Progenitor cell of endocrine pancreas (in vitro differentiated cells): ENCODE measurements at places on chromosomes 2 and 18.

DNA sequence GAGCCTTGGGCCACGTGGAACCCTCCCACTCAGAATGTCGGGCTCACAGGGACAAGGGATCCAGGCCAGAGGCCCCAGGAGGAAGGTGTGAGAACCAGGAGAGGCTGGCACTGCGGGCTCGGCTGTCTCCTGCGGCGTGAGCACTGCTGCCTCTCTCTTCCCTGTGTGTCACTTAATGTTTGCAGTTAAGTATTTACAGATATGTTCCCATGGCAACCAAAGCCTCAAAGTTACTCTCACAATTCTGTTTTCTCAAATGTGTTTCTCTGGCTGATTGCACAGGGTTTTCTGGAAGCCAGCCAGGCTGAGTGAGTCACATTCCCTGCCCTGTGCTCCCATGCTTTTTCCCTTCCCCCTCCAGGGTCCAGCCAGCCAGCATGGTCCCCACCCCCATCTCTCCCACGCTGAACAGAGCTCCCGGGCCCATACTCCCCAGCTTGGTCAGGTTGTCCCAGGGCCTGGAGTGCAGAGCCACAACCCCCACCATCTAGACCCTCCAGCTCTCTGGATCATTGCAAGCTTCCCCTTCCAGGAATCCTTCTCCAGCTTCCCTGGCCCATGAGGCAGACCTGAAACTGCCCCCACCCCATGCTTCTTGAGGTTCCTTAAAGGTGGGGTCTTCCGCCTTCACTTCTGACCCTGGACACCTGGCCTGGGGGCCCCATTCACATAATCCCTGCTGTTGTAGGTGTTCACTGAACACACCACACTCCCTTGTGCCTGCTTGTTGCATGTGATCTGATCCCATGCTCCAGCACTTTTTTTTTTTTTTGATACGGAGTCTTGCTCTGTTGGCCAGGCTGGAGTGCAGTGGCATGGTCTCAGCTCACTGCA, 265.9 kb downstream of the CELF4 start:
- peaks cover 5% of the 10 kb centered on the region for H3K27me3 ChIP-seq
- H3K27ac ChIP-seq, result peak overlapping the region; percentile 75
- no peaks in the 10 kb centered on the region for H3K36me3 ChIP-seq
- DNase-seq, result no peak

- DNase-seq, result peak; percentile 99
- peaks cover 15% of the 10 kb centered on the region for H3K4me1 ChIP-seq
- H3K27me3 ChIP-seq, result no peaks in the 10 kb centered on the region
- H3K36me3 ChIP-seq, result peaks cover 18% of the 10 kb centered on the region
- H3K4me3 ChIP-seq, result peak within 1 kb of the TSS; percentile 99
- H3K27ac ChIP-seq, result peak within 1 kb of the TSS; percentile 100
Measured at GRCh38 chr2:231707927-231708772, at the start of gene PTMA. TSS of gene PTMA (plus strand) at chr2:231708525. CDS start at chr2:231708707, 182 bp downstream.

DNA sequence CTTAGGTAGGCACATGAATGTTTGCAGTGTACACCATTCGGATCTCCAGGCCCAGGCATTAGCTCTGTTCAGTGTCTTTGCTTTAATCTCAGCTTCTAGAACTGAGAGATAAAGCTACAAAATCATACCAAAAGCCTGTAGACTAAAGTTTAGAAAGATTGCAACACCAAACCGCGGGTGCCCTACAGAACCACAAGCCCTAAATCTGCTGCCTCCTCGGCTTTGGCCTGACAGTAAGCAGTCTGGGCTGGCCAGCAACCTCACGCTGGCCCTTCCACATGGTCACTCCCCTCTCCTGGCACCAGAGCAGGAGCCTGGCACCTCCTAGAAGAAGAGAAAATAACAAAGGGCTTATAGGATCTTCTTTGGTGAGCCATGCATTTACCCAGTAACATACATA, 8.9 kb upstream of the OSR1 start:
- H3K27me3 ChIP-seq, result peaks cover 57% of the 10 kb centered on the region
- H3K4me3 ChIP-seq, result no peak overlapping the region
- H3K36me3 ChIP-seq, result no peaks in the 10 kb centered on the region
- no peak overlapping the region for H3K27ac ChIP-seq
- DNase-seq, result no peak
- peaks cover 14% of the 10 kb centered on the region for H3K4me1 ChIP-seq

GRCh38 chr2:187826023-187826422, 271.8 kb upstream of the TFPI start:
- peaks cover 5% of the 10 kb centered on the region for H3K27me3 ChIP-seq
- no peak overlapping the region for H3K4me3 ChIP-seq
- no peaks in the 10 kb centered on the region for H3K36me3 ChIP-seq
- no peak for DNase-seq
- H3K4me1 ChIP-seq, result no peaks in the 10 kb centered on the region

DNA sequence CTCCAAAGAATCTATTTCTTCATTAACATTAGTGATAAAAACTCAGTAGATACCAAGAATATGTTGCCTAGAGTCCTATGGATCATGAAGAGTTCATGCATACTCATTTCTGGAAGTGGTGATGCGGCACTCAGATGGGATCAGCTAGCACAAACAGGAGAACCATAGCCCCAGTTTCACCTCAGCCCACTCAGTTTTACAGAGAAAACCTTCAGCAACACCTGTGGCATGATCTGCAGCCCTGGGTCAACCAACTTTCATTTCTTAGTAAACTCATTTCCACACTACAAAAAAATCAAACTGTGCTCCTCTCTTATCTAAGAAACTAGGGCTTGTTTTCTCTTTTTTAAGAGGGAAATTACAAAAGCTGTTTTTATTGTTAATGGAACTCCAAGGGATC, 569.4 kb downstream of the CCDC85A start:
- no peak for DNase-seq
- H3K4me1 ChIP-seq, result no peaks in the 10 kb centered on the region
- H3K27ac ChIP-seq, result no peak overlapping the region
- no peaks in the 10 kb centered on the region for H3K36me3 ChIP-seq
- no peak overlapping the region for H3K4me3 ChIP-seq
- peaks cover 3% of the 10 kb centered on the region for H3K27me3 ChIP-seq

GRCh38 chr2:72138011-72138881, 9.4 kb downstream of the CYP26B1 start:
- H3K36me3 ChIP-seq, result peaks cover 3% of the 10 kb centered on the region
- H3K4me3 ChIP-seq, result no peak overlapping the region
- DNase-seq, result no peak
- no peak overlapping the region for H3K27ac ChIP-seq

- no peak overlapping the region for H3K27ac ChIP-seq
- H3K27me3 ChIP-seq, result peaks cover 4% of the 10 kb centered on the region
- no peak for DNase-seq
- H3K4me3 ChIP-seq, result no peak overlapping the region
Measured at GRCh38 chr18:22585821-22586220, 168.1 kb upstream of the CTAGE1 start.

DNA sequence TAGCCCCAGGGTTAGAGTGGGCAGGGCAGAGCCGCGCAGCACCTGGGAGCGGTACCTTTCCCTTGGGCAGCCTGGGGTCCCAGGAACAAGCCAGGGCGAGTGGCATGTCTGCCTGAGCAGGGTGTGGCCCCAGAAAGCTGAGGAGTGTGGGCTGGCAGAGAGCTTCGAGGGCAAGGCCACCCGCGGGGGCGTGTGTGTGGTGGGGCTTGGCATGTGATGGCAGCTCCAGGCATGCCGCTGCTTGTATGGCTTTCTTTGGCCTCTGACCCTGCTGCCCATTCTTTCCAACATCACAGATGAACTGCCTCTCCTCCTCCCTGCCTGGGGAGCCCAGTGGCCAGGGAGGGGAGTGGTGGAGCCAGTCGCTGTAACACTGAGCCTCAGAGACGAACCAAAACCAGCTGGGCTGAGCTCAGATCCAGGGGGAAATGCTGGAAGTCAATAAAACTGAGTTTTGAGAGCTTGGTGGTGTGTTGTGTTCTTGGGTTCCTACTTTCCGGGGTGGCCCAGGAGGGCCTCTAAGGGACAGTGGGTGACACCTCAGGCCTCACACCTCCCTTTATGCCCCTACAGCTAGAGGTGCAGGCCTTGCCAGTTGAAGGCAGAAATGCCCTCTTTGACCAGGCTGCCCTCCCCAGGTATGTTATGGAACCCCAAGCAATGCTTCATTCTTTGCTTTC, 7.4 kb downstream of the DNAJB2 start:
- DNase-seq, result no peak
- no peak overlapping the region for H3K4me3 ChIP-seq
- no peaks in the 10 kb centered on the region for H3K4me1 ChIP-seq
- H3K27ac ChIP-seq, result peak overlapping the region; percentile 77

DNA sequence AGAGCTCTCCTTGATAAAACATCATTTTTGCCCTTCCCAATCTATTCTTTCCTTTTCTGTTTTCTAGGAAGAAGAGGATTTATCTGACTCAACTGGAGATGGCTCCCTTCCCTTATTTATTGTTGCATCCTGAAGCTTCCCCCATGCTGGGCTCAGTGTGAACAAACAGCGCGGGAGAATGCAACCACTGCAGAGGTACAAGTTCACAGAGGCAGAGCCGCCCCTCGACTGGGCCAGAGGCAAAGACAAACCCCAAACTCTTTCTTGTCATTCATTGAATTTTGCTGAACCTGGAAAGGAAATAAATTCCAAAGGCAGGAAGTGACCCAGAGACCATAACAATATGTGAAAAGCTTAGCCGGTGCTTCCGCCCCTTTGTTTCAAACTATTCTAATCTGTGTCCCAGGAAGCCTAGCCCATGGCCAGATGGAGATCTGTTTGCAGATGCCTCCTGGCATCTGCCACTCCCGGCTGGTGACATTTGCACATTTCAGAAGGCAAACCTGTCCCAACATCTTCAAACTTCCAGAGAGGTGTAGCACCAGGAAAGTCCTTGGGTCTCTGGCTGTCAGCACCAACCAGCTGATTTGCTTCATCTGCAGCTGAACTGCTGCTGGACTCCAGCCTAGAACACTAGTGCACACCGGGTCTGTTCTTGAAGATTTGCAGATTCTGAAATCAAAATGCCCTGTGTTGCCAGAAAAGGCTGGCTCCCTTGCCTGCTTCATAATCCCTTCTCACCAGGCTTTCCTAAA, 79.4 kb upstream of the MAP4K3 start:
- no peak for DNase-seq
- H3K27me3 ChIP-seq, result peaks cover 14% of the 10 kb centered on the region
- H3K27ac ChIP-seq, result no peak overlapping the region
- peaks cover 30% of the 10 kb centered on the region for H3K4me1 ChIP-seq

GRCh38 chr2:100124761-100125160, 17.6 kb downstream of the AFF3 start:
- H3K4me1 ChIP-seq, result peaks cover 9% of the 10 kb centered on the region
- H3K36me3 ChIP-seq, result no peaks in the 10 kb centered on the region
- H3K4me3 ChIP-seq, result no peak overlapping the region
- H3K27ac ChIP-seq, result no peak overlapping the region

DNA sequence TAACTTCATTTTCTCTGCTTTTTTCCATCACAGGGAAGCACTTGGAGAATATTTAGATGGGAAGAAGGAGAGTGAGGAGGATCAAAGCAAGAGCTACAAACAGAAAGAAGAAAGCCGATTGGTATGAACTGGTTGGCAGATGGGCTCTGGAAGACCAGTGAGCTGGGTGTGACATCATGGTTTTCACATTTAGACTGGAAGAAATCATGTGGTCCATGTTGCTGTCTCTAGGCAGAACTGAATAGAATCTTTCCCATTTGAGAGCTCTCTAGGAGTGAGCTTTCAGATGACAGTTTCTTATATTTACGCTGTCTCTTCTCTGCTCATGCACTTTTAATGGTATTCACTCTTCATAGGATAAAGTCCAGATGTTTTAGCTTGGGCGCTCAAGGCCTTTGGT, 12.6 kb downstream of the DRC1 start:
- H3K4me3 ChIP-seq, result no peak overlapping the region
- no peaks in the 10 kb centered on the region for H3K27me3 ChIP-seq
- H3K4me1 ChIP-seq, result no peaks in the 10 kb centered on the region

- no peak overlapping the region for H3K4me3 ChIP-seq
- no peaks in the 10 kb centered on the region for H3K27me3 ChIP-seq
- H3K4me1 ChIP-seq, result peaks cover 7% of the 10 kb centered on the region
- H3K27ac ChIP-seq, result no peak overlapping the region
Measured at GRCh38 chr18:24089515-24090337, 49.1 kb upstream of the CABYR start.
